ENCODE measurements at places on chromosomes 7 and 10.

DNA sequence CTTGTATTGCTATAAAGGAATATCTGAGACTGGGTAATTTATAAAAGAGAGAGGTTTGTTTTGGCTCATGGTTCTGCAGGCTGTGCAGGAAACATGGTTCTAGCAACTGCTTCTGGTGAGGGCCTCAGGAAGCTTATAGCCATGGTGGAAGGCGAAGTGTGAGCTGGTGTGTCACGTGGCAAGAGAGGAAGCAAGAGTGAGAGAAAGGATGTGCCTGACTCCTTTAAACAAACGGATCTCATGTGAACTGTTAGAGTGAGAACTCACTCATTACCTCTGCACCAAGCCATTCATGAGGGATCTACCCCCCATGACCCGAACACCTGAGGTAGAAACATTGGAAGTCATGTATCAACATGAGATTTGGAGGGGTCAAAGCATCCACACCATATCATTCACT lies 7.7 kb upstream of the ITPRIP start:
- DNase-seq, result no peak

- no peak for DNase-seq
Measured at GRCh38 chr10:11181978-11182377, 164.3 kb downstream of the CELF2 start.

GRCh38 chr7:126755381-126755780 lies 497.4 kb downstream of the GRM8 start:
- no peak for DNase-seq

DNA sequence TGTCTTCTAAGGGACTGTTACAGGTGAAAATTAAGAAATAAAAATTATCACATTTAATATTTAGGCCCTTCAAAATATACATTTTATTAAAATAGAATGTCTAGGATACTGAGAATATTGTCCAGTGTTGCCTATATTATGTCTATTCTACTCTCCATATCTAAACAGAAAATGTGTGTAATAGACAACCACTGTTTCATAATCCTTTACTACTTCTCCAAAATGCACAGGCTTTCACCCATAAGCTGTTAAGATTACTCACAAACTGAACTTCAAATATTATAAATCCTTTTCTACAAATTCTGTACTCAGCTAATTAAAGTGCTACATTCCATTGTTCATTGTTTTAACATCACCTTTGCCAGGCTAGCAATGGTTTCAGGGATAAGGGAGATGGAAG lies 56.7 kb upstream of the TFEC start:
- DNase-seq, result no peak

GRCh38 chr10:82722273-82722672 lies 847.3 kb downstream of the NRG3 start:
- DNase-seq, result no peak

- DNase-seq, result peak; percentile 18
Measured at GRCh38 chr10:86872757-86873156, 84.7 kb downstream of the MMRN2 start.

DNA sequence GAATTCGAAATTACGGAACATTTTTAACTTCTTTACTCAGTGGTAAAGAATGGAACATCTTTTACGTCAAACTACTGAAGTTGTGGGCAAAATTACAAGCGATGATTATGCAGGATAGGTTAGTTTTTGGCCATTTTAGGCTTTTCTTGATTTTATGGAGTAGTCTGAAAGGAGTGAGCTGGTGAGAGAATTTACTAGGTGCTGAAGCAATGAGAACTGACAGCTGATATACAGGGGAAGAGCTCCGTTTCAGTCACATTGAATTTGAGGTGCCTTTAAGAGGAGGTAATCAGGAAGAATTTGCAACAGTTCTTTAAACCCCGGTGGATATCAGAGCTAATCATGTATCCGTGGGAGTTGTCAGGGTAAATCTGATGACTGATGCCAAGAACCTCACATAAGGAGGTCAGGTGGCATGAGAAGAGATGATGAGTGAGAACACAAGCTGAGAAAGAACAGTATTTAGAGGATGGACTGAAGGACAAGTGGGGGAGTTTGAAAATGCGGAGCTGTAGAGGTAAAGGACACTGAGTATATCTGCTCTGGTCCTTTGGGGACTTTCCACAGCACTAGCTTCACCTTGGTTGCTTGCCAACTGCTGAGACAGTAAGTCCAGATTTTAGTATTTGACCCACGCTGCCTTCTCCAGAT lies 104.3 kb downstream of the AHR start:
- no peak for DNase-seq

GRCh38 chr7:35819954-35820703 lies 19.3 kb downstream of the SEPTIN7 start:
- DNase-seq, result no peak

- no peak for DNase-seq
Measured at GRCh38 chr7:118969370-118969769, 744.9 kb downstream of the ANKRD7 start.

DNA sequence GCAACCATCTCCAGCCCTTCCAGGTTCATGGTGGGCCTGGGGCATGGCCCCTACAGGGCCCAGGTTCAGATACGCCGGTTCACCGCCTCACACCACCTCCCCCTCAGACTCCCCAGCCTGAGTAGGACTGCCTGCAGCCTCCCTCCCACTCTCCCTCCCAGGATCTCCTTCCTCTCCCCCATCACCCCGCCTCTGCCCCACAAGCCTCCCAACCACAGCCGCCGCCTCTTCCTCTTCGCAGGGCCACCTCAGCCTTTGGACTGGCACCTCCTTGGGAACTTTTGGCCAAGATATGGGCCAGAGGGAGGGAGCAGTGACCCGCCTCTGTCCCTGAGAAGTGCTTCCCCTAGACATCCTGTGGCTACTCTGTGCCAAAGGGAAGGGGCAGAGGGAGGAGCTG lies 9.3 kb downstream of the KCNIP2 start:
- no peak for DNase-seq

- DNase-seq, result peak; percentile 51
Measured at GRCh38 chr10:90889636-90890035, 17.9 kb downstream of the RPP30 start.

DNA sequence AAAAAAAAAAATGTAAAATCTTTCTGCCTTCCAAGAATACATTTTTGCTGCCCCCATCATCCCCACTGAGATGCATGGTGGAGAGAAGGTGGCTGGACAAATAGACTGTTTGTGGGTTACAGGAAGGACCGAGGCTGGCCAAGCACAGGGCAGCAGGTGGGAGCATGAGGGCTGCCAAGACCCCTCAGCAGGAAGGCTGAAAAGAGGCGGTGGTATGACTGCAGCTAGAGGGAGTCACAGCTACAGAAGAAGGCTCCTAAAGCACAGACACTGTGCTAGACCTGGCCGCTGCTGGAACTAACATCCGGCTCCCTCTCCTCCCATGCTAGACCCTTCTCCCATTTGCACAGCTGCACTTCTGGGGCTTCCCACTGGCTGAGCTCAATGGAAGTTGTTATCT lies 289.6 kb downstream of the TCERG1L start:
- no peak for DNase-seq

All from fibroblast of skin of right quadriceps (primary cell).